Left lobe of liver (tissue), 2 donors: ENCODE measurements at places on chromosomes 7 and 10. TPM values are rescaled to one million over a fixed set of nuclear protein-coding genes. Genes with fewer than 3 reads are reported as not detected.

Gene GRM8
- total RNA-seq, result 6.7 TPM

DNA sequence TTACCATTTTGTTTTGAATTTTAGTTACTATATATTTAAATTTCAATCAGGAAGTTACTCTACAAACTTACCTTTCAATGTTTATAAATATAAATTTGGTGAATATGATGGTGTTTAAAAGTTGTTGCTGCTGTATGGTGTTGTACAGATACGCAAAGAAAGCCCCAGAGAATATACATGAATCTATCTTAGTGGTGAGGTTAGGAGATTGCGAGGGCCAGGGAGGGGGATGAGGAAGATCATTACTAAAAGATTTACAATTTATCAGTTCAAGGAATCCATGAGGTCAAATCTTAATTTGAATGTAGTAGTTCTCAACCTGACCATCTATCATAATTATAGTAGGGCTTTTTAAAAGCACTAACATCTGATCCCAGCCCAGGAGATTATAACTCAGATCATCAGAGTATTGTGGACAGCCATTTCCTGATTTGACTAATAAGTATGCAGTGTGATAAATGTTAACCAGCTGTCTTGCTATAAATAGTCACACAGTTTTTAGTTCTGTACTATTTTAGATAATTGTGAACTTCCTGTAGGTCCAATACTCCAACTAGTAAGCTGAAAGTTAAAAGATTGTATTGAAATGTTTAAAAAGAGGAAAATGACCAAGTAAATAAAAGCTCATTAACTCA, 23.6 kb downstream of the FAM3C start:
- DNase-seq, result no peak

GRCh38 chr7:28459306-28459705, 47.0 kb downstream of the CREB5 start:
- no peak for DNase-seq

DNA sequence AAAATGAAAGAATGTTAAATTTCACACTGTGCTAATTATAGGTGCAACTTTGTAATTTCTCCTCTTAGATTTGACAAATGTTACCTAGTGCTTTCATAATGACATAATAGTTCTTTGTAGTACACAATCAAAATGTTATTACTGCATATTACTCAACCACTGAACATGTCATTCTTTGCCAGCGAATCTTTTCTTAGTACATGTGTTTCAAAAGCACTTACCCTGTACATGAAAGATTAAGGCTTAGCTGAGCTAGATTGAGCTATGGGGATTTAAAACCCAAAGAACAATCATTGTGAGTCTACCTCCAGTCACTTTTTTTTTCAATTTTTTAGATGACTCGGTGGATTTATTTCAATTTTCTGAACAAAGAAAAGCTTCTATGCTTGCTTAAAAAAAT, 123.5 kb upstream of the FERD3L start:
- DNase-seq, result no peak

- no peak for DNase-seq
Measured at GRCh38 chr7:43749383-43749940, 9.0 kb upstream of the BLVRA start.

- no peak for DNase-seq
Measured at GRCh38 chr10:57465155-57465554, 802.5 kb downstream of the IPMK start.

- DNase-seq, result peak; percentile 27
Measured at GRCh38 chr10:132879408-132880127, 62.8 kb downstream of the CFAP46 start.
